HL-60 (cell line): ENCODE measurements at places on chromosomes 16 and 17.

GRCh38 chr16:88836791-88837190, 20.0 kb downstream of the GALNS start:
- no peak for DNase-seq

DNA sequence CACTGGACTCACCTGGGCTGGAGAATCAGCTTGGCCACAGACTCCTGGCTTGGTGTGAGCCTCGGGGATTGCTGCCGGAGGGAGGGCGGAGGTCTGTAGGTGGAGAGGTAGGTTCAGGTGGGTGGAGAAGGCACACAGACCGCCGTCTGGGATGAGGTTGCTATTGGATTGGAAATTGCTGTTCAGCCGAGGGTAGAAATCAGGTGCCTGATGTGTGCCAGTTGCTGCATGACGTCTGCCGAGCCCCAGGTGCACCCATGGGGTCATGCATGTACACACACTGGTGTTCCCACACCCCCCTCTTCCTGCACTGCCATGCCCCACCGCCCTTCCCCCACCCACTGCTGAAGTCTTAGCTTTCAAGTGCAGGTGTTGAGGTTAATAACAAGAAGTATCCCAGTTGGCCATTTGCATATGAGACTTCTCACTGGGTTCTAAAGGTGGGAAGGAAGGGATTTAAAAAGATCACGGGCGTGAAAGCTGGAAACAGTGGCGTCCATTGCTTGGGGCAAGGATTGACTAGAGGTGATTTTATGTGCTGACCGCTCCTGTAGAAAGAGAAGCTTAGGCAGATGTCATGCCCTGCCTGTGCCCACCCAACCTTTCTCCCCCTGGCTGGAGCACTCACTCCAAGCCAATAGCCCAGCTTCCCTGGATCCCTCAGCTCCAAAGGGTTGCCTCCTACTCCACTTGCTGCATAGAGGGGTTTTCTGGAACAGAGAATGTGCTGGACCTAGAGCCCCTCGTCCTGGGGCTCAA, 193.6 kb downstream of the CCDC182 start:
- no peak for DNase-seq

DNA sequence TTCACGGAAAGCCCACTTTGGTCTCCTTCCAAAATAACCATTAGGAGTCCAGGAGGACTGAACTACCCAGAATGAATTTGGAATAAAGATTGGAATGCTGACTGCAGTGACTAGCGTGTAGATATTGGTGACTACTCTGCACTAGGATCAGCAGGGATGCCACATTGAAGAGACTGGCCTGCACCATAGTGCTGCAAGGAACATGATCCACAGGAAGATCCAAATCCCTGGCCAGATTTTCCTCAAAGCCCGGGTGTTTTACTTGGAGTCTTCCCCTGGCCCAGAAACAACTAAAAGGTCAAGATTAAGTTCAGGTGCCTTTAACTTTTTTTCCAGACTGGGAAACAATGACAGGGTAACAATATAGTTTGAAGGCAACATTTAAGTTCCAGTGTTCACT, 870.4 kb downstream of the CDH8 start:
- DNase-seq = no peak

DNA sequence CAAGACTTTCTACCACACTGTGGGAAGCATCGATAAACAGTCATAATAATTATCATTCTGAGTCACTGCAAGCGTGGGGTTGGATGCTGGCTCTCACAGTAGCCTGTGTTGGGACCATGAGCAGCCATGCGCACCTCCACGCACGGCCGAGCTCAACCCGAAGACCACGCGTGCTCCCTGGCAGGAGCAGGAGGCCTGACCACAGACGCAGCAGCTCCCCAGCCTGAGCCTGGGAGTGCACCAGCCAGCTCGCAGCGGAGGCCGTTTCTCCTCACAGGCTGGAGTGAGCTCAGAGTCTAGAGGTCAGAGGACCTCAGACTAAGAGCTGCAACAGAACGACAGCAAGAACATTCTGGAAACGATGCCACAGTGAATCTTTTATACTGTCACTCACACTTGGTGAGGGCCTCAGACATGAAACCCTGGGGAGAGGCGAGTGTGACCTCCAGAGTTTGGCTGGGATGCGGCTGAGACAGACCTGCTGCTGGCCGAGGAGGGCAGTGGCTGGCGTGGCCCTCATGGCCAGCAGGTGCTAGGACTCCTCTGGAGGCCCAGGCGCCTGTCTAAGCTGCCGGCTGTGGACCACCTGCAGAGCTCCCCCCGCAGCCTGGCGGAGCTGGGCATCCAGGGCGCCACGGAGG, 6.0 kb downstream of the NDUFAF8 start:
- no peak for DNase-seq

DNA sequence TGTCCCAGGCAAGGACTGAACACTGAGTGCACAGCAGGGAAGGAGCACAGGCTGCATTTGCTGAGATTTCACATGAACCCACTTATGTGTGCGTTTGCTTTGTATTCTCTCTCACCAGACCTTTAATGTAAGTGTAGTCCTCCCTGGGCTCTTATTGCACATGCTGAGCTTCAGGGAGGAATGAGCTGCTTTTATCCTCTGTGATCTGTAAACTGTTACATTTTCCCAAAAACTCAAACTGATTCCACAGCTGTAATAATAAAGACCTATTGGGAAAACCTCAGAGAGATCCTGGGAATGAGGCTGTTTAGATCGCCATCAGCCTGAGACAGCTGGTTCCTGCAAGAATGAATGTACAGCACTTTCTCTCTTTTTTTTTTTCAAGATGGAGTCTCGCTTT, 53.6 kb upstream of the ADORA2B start:
- no peak for DNase-seq

DNA sequence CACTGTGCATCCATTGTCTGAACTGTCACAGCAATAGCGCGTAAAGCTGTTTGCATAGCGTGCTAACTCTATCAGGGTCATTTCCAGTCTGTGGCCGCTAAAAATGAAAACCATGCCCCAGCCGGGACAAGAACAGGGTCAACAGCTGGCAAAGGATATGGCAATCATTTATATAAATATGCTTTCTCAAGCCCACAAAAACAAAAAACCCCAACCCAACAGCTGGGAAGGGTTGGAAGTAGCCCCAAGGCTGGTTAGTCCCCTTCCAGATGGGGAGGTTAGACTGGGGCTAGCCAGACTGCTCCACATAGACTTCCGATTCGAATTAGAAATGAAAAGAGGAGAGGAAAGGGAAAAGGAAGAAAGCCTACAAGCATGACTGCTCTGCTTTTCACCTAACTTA, 203.3 kb upstream of the TBX2 start:
- DNase-seq = no peak

- no peak for DNase-seq
These were observed 7.6 kb downstream of the UBALD2 start for GRCh38 chr17:76272541-76273444.
